Cortex of kidney (tissue), 1 donor: ENCODE measurements at places on chromosomes 4 and X.

- no peak for DNase-seq
Observed at GRCh38 chr4:41485041-41485440, 52.9 kb upstream of the LIMCH1 start.

DNA sequence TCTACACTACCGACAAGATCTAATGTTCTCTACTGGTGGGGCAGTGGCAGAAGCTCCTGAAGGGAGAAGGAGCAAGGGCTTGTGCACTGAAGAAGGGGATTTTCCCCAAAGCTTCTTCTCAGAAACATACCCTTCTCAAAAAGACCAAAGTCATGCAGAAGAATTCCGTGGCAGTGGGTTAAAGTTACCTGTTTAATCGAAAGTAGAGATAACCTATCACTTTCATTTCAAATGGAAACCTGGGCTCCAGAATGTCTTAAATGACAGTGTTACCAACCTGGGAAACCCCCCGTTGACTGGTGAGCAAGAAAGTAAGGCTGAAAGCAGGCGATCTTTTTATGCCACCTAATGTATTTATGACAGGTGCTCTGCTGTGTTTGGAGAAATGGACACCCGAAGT is 92.5 kb upstream of the TEX13D start:
- no peak for DNase-seq

- DNase-seq = no peak
Observed at GRCh38 chrX:71935476-71935875, 24.8 kb downstream of the NHSL2 start.

DNA sequence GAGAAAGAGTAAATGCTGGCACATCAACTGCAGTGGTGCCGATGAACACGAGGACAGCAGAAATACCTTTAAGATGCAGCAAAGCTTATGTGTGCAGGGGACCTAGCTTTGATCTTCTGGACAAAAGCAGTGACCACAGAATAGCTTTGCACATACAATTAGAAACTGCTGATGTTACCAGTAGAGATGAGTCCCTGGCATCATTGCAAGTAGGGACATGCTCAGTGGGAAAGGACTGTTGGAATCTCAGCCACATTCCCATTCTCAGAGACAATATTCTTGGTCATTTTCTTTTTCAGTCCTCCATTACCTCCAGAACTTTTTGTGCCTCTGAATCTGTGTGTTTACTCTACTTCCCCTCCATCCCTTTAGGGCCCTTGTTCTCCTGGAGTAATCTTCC is 16.9 kb upstream of the PDLIM3 start:
- DNase-seq = no peak

DNA sequence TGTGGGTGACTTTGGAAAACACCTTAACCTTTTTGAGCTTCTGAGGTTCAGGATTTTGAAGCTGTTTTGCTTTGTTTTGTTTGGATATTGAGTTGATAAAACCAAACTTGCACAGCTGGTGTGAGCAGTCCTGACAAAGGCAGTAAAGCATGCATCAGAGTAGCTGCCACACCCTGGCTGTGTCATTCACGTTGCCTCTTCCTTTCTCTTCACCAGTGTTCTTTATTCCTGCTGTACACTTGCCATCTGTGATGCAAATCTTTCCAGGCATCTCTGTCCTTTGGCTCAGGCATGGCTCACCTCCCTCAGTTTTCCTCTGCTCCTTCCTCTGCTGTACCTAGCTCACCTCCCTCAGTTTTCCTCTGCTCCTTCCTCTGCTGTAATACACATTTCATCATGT is 1850.2 kb upstream of the AGA start:
- no peak for DNase-seq

DNA sequence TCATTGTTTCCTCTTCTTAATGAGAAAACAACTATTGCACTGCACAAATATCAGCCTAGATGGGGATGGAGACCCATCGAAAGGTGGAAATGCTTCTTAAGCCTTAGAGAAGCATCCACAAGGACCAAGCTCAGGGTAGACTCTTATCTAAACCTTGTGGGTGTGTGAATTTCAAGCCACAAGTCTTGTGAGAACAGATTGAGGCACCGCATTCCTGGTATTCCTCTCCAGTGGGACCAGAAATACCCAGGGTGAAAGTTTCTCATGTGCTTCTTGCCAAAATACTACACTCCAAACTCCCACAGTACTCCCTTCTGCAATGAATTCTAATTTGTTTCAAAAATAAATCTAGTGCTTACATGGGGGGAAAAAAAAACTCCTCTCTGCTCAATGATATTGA is 375.6 kb downstream of the PDGFC start:
- no peak for DNase-seq

DNA sequence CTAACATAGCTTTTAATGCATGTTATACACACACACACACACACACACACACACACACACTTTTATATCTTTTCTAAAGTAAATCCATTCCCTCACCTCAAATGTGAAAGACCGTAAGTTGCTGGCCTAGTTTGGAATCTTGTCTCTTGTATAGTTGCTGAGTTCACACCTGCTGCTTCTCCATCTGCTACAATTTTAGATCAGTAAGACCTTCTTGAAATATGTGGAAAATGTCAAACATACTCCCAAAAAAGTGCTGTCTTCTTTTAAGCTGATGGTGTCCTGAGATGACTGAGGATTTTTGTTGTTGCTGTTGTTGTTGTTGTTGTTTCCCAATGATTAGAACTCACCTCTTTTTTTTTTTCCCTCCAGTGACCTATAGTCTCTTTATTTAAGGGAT is 121.3 kb downstream of the SNCA start:
- DNase-seq = no peak

- no peak for DNase-seq
Observed at GRCh38 chrX:45766981-45767501, 566.4 kb upstream of the DIPK2B start.

DNA sequence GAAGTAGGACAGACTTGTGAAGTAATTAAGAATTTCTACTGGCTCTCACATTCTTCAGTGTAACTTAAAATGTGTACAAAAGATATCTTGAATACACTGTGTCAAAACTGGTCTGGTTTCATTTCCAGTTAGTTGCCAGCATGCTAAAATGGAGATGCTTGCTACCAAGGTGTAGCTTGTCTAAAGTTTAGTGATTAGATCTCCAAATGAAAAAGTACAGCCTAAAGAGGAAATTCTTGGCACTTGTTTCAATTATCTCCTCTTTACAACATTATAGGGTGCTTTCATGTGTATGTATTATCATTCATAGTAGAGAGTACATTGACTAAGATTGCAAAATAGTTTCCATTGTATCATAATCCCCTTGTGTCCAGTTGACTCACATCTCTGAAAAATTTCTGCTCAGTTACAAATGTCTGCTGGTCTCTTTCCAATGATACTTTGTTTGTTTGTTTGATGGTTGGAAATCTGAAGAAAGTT is 97.3 kb upstream of the SPRY1 start:
- no peak for DNase-seq

DNA sequence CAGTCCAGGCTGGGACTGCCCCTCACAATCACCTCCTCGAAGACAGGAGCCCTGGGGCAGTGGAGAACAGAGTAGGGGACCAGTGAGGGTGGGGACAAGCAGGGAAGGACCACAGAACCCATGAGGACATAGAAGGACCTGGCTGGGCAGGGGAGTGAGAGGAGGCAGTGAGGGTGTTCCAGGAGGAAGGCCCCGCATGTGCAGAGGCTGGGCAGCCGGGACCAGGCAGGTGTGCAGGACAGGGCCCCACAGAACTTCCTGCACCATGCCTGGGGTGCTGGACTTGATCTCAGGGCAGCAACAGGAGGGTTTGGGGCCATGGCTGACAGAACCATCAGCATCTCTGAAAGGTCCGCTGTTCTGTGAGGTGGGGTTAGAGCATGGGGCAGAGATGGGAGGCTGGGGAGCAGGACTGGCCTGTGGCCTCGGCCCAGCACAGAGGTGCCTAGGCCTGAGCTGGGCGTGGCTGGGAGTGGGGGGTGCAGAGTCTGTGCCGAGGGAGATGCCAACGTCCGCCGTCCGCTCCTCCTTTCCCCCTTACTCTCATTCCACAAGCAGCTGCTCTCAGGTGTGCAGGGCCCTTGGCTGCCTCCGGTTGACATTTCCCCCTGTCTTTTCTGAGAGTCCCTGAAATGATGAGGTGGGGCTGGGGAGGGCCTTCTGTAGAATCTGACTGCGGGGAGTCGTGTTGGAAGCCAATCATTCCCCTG is 40.8 kb downstream of the EVC start:
- DNase-seq = no peak

GRCh38 chr4:165489786-165490185 is 111.0 kb downstream of the CPE start:
- no peak for DNase-seq

- no peak for DNase-seq
Observed at GRCh38 chrX:134688031-134688823, 30.0 kb upstream of the PLAC1 start.

- no peak for DNase-seq
Observed at GRCh38 chrX:48917139-48918001, 1.5 kb downstream of the PIM2 start.

DNA sequence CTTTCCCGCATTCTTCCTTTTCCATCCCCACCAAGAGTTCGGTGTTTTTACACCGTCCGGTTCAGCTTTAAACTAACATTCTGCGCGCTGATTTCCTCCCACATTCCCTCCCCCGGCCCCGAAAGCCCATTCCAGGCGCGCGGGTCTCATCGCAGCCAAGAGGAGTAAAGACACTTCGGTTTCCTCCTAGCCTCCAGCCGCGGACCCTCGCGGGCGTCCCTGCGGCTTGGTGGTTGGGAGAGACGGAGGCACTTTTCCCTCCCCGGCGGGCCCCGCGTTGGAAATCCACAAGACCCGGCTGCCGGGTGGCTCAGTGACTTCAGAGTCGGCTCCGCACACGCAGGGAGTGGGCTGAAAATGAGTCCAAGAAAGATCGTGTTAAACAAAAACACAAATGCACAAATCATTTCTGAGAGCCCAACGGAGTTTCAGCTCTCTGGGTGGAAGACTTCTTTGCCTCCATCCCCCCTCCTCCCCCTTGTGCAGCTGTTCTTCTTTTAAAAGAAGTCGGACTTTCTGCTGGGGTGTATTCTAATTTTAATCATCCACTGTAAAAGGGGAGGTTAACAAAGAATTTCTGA is 2.0 kb upstream of the ARX start:
- no peak for DNase-seq

- no peak for DNase-seq
Observed at GRCh38 chrX:66918511-66918910, 279.6 kb upstream of the EDA2R start.

DNA sequence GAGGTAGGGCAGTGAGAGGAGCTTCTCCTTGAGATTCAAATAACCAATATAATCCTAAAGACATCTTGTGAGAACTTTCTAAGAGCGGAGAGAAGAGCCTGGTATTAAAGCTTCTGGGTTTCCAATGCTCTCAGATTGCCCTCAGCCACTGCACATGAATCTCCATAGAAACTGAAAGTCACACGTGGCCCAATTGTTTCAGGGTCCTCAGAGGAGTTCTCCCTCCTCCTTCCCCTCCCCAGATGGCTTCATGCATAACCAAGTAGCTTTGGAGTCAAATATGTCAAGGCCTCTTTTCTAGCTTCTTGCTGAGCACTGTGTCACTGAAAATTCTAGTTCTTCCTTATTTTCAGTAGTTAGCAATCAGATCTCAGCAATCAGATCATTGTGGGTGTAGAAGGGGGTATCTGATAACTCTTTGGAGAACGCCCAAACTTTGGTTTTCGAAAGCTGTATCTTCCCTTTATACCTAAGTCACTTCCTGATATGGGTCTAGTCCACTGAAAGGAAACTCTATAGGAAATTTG is 2.2 kb downstream of the BTK start:
- DNase-seq = no peak

DNA sequence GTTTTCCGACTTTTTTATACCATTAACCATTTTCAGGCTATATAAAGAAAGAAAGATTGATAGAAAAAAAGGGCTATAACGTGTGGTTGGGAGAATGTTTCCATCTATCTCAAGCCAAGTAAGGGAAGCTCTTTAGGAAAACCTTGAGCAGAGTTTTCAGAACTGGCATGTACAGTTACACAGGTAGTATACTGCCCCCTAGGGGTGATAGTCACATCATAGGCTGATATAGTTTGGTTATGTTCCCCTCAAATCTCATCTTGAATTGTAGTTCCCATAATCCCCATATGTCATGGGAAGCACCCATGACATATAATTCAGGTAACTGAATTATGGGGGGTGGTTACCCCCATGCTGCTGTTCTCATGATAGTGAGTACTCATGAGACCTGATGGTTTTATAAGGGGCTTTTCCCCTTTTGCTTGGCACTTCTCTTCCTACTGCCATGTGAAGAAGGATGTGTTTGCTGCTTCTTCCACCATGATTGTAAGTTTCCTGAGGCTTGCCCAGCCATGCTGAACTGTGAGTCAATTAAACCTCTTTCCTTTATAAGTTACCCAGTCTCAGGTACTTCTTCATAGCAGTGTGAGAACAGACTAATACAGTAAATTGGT is 186.8 kb downstream of the TMA16 start:
- DNase-seq = no peak

DNA sequence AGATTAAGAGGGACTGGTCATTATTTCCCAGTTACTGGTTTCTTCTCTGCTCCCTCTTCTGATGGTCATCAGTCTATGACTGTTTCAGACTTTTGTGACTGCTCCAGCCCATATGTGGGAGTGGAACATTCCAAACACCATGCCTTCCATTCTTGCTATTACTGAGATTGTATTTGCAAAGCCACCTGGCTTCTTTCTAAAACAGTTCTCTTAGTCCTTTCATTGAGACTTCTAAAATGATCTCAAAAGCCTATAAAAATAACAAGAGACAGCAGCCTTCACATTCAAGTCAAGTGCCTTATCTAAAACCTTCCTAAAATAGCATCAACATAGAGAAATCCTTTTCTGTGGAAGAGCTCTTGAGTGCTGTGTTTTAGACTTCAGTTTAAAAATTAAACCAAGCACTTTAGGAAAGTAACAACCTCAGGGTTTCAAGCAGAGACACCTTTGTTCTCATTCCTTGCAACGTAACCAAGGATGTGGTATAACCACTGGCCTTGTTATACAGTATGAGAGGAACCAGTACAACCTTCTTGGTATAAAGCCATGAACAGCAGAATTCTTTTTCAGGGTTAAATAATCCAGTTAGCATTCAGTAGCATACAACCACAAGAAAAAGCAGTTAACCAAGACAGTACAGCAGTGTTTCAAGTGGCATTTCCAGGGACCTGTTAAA is 97.1 kb downstream of the NFKB1 start:
- DNase-seq = no peak

GRCh38 chrX:39491548-39492297 is 606.0 kb downstream of the BCOR start:
- DNase-seq = no peak
